ENCODE measurements at places on chromosomes 4 and X. TPM values are rescaled to one million over a fixed set of nuclear protein-coding genes. Genes with fewer than 3 reads are reported as not detected.

The AKAP17A gene
- total RNA-seq = 10.6 TPM

The HS3ST1 gene
- total RNA-seq = not detected

The SEPTIN6 gene
- 19.0 TPM for total RNA-seq

The CCDC149 gene
- 7.0 TPM for total RNA-seq

The ZCCHC18 gene
- 0.36 TPM for total RNA-seq

The C1QTNF7 gene
- total RNA-seq = 0.28 TPM

The PCYT1B gene
- total RNA-seq = under 0.01 TPM

The F9 gene
- total RNA-seq = not detected

The CCDC110 gene
- 0.90 TPM for total RNA-seq

The RS1 gene
- not detected for total RNA-seq

The ABLIM2 gene
- under 0.01 TPM for total RNA-seq

The CSAG3 gene
- total RNA-seq = not detected

The TEX13D gene
- total RNA-seq = not detected

The MORF4L2 gene
- total RNA-seq = 1,398 TPM

The NEXMIF gene
- total RNA-seq = under 0.01 TPM

The GPR173 gene
- total RNA-seq = 1.1 TPM

The PDZD4 gene
- 0.28 TPM for total RNA-seq

The CLRN2 gene
- not detected for total RNA-seq
